ENCODE measurements at places on chromosomes 4 and X.

GRCh38 chr4:188370777-188371176 lies 231.5 kb downstream of the TRIML1 start:
- no peak for DNase-seq

- DNase-seq, result no peak
Observed at GRCh38 chrX:133674726-133675470, 259.6 kb upstream of the GPC4 start.

- no peak for DNase-seq
Observed at GRCh38 chr4:29066861-29067260, 1653.3 kb upstream of the PCDH7 start.

DNA sequence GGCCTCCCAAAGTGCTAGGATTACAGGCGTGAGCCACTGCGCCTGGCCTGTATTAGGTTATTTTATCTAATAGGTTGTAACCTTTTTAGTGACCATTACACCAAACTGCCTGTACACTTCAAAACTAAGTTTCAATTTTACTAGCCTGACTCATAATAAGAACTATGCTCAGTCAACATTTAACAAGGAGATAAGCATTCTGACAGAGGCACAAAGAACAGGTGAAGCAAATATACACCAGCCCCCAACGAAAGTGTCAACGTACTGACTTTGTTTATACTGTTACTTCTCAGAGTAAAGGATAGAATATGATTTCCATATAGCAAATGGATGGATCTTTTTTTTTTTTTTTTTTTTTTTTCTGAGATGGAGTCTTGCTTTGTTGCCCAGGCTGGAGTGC lies 62.8 kb downstream of the SHISA3 start:
- no peak for DNase-seq

DNA sequence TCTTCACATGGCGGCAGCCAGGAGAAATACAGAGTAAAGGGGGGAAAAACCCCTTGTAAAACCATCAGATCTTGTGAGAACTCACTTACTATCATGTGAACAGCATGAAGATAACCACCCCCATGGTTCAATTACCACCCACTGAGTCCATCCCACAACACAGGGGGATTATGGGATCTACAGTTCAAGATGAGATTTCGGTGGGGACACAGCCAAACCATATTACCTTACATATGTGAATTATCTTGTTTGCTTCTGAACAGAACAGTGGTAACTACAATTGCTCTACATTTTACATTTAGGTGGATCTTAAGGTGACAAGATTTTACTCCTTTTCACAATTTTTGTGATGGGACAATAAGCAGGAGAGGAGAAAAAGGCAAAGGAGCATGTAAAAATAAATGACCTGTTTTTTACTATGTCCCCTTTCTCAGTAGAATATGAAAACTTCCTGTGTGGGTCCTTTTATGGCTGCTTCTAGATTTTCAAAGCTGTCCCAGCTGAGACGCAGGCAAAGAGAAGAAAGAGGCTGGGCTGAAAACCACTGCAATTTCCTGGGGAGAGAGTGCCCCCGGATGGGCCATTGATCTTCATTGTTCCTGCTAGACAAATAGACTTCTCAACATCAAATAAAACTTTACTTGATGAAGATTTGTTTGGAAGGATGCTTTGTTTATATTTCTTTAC lies 45.9 kb upstream of the PGM2 start:
- no peak for DNase-seq

- no peak for DNase-seq
Observed at GRCh38 chr4:93842601-93843252, 14.2 kb downstream of the ATOH1 start.

DNA sequence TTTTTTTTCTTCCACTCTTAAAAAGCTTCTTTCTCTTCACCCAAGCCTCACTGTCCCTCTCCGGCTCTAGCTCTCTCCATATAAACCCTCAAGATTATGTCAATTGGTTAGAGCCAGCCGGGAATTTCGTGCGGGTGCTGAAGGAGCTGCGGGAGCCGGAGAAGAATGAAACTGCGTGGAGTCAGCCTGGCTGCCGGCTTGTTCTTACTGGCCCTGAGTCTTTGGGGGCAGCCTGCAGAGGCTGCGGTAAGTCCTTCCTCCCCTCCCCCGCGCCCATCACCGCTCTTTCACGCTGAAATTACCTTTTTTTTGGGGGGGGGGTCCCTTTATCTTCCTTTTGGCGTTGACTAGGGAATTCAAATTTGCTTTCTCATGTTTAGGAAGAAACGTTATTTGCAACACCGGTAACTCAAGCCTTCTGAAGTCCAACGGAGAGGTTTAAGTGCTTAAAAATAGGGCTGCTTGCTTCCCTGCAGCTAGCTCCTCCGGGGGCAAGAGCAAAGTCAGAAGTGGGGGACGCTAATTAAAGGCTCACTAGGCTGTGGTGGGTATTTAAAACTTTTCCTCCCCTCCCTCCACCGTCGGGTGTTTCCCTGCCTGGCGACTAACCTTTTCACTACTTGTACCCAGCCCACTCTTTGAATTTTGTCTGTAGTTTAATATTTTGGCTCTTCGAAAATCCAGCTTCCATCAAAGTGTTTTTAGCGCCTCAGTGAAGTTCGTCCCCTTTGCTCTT lies 491 bp downstream of the COL4A5 start:
- no peak for DNase-seq

GRCh38 chr4:139656614-139657486 lies 8.8 kb upstream of the MGST2 start:
- no peak for DNase-seq

DNA sequence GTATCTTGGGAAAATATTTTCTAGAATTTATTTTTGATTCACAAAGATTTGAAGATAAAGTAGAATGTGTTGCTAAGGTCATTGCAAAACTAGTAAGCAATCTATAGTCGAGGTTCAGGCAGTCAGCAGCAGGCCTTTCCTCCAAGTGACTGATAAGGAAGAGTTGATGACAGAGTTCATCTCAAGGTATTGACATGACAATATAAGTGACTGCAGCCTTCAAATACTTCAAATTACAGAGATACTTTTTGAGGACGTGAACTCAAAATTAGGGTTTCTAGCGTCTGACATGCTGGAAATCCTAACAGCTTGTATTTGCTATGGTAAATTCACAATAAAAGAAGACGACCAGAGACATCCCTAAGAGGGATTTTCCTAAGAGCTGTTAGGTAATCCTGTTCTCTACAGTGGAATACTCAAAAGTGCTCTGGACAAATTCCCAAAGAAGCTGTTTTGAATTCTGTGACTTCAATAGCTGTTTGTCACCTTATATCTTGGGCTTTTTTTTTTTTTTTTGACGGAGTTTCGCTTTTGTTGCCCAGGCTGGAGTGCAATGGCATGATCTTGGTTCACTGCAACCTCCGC lies 7.4 kb downstream of the ARHGAP10 start:
- DNase-seq, result no peak

- DNase-seq, result no peak
Observed at GRCh38 chrX:9488586-9488985, 23.7 kb downstream of the TBL1X start.

DNA sequence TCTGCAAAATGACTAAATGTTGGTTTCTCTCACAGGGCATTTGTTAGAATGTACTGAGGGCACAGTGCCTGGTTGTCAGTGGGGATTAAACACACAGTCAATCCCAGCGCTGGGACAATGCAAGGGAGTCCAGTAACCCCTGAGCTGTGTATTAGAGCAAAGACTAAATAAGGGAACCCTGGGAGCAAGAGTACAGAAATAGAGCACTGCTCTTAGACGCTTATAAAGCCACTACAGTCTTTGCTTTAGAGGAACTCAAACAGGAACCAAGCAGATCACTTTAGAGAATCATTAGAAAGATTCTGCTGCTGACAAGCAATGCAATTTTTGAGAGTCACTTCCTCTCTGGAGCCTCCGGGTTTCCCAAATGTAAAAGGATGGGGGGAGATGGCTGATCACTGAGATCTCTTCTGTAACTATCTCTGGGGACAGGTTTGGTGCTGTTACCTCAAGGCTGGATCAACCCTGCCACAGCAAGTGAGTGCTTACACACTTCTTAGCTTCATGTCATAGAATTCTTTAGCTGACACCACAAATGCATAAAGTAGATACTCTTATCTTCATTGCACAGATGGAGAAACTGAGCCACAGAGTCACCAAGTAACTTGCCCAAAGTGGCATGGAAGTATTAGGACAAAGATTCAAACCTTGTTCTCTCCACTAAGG lies 137.8 kb upstream of the CPEB2 start:
- no peak for DNase-seq

DNA sequence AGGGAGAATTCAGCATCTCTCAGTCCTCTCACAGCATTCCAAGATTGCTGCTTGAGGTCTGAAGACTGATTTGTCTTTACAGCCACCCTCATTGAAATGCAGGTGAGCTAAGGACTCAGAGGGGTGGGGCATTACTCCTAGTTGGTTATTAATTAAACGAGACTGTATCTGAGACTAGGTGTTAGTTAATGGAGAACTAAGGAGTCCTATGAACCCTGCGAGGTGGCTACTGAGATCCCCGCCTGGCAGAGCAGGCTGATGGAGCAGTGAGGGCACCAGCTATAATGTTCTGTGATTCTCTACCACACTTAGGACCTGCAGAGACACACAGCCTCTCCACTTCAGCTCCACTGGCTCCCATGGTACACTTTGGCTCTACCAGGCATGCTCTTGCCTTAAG lies 215.3 kb downstream of the MID1IP1 start:
- no peak for DNase-seq

DNA sequence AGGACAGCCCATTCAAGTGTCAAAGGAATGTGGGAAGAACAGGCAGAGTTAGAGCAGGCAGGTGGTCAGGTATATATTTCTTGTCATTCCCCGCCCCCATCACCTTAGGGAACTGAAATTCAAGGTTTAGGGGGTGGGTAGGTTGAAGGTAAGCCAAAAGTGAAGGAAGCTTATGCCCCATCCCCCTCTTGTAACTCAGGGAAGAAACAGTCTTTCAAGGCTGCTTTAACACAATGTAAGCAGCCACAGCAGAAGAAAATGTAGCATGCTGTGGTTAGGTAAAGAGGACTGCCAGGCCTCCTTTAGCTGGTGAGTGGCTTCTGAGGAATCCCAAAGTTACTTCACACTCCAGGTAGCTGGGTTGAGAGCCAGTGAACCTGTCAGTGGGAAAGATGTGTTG lies 122.3 kb downstream of the RS1 start:
- no peak for DNase-seq

All from stimulated activated CD4-positive, alpha-beta T cell treated with anti-CD3 and anti-CD28 coated beads, Interleukin-1b, Interleukin-23, amount 100 ng/mL, for 1 hour (primary cell).